ENCODE measurements at places on chromosomes 6 and 20.
A peak's percentile ranks its signal among the peaks of the same experiment; 100 is the strongest.

GRCh38 chr6:143513410-143513809 is 1.9 kb upstream of the FUCA2 start:
- DNase-seq: peak; percentile 59

GRCh38 chr20:59999502-59999901 is 41.3 kb downstream of the CDH26 start:
- no peak for DNase-seq

DNA sequence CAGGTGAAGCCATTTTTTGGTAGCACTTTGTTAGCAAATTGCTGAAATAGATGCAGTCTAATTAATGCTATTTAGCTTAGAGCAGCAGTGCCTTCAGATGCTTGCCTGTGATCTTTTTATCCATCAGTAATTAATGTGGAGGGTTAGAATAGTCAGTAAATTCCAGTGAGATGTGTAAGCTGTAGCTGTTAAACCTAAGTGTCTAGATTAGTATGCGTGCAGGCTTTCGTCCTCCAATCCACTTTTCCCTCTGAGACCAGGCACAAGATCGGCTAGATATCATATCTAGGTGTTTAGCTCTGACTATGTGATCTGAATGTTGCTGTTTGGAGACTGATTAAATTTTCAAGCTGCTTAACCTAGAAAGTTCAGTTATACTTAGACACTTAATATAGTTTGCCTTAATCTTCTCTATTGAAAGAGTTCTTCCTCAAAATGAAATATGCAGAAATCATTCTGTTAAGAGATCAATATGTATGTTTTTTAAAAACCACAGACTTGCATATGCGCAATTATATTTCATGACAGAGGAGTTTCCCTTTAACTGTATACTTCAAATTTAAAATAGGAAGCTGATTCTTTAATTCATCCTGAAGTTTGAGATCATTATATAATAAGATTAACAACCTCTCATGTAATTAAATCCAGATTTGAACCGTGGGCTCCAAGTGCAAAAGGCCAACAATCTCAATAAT is 41.2 kb downstream of the XRN2 start:
- no peak for DNase-seq

GRCh38 chr6:91317247-91317835 is 730.5 kb upstream of the MAP3K7 start:
- no peak for DNase-seq

- no peak for DNase-seq
Observed at GRCh38 chr6:45416700-45417099, 39.0 kb upstream of the SUPT3H start.

DNA sequence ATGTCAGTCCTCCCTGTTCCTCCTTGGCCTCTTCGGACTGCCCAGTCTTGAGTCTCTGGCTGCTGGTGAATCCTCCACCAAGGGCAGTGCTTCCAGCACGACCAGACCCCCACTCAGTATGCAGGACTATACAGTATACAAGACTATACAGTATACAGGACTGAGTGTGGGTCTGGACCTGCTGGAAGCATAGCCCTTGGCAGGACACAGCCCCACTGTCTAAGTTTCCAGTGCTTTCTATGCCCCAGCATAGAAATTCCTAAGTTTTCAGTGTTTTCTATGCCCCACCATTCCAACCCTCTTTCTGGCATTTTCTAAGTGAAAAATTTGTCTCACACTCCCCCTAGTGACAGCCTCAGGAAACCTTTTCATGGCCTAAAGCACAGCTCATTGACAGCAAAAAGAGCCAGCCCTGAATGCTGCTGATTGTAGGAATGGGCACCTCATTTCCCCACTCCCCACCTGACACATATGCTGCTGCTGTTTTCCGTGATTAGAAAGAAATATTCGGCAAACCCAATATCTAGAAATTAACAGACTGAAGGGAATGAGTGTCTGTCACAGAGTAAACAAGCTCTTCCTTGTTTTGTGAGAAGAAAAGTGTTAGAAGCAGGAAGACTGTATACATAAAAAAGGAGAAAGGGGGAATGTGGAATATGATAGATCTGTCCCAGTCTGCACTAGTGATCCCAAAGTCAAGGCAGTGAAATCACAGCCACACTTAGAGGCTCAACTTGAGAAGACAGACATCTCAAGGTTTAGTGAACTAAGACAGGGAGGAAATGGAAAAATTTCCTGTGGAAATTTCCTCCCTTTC is 206.9 kb downstream of the IBTK start:
- peak; percentile 18 for DNase-seq

- no peak for DNase-seq
Observed at GRCh38 chr6:10315034-10315433, 99.8 kb downstream of the TFAP2A start.

DNA sequence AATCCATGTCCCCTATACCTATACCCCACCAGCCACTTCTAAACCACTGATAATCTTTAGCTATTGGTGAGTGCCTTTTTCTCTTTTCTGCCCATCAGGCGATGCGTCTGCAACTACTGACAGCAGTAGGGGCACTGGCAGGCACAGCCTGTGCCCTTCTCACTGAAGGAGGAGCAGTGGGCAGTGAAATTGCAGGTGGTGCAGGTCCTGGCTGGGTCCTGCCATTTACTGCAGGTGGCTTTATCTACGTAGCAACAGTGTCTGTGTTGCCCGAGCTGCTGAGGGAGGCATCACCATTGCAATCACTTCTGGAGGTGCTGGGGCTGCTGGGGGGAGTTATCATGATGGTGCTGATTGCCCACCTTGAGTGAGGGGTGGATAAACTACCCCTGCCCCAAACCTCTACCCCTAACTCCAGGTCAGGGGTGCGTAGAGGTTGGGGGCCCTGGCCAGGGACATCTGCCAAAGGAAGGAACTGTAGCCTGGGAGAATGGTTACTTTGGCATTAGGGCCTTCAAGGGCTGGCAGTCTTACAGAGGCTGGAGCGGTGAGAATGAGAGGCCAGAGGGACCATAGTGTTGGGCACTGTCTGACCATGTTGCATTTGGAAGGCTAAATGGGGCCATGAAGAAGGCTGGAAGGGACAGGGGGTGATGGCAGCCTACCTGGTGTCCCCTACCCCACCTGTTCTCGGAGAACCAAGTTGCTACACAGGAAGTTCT is 851 bp upstream of the HSD17B8 start:
- DNase-seq: no peak

GRCh38 chr6:38804358-38804757 is 89.2 kb downstream of the DNAH8 start:
- DNase-seq: no peak

DNA sequence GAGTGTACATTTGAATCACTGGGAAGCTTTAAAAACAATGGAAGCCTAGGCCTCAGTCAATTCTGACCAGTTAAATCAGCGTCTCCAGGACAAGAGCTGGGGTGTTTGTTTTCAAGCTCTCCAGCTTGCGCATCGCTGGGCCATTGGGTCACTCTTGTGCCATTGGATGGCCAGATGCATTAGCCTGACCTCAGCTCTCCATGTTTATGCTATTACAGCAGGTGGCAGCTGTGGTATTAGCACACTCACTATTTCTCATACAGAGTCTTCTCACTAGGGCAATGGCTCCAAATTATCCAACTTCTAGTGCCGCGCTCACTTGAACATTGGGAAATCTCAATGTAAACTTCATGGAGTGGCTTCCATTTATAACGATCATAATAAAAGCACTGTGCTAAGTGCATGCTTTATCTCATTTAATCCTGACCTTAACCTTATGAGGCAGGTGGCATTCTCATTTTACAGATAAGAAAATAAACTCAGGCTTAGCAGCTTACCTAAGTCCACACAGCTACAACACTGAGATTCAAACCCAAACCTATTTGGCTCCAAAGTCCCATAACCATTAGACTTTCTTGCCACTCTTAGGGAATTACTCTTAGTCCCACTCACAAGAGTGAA is 108.8 kb downstream of the PPP1R14C start:
- no peak for DNase-seq

- DNase-seq: no peak
Observed at GRCh38 chr6:90297115-90297866, 648 bp upstream of the BACH2 start.

GRCh38 chr6:1834207-1834606 is 224.5 kb downstream of the FOXC1 start:
- no peak for DNase-seq

- DNase-seq: no peak
Observed at GRCh38 chr6:125598422-125598821, 151.0 kb upstream of the HEY2 start.

DNA sequence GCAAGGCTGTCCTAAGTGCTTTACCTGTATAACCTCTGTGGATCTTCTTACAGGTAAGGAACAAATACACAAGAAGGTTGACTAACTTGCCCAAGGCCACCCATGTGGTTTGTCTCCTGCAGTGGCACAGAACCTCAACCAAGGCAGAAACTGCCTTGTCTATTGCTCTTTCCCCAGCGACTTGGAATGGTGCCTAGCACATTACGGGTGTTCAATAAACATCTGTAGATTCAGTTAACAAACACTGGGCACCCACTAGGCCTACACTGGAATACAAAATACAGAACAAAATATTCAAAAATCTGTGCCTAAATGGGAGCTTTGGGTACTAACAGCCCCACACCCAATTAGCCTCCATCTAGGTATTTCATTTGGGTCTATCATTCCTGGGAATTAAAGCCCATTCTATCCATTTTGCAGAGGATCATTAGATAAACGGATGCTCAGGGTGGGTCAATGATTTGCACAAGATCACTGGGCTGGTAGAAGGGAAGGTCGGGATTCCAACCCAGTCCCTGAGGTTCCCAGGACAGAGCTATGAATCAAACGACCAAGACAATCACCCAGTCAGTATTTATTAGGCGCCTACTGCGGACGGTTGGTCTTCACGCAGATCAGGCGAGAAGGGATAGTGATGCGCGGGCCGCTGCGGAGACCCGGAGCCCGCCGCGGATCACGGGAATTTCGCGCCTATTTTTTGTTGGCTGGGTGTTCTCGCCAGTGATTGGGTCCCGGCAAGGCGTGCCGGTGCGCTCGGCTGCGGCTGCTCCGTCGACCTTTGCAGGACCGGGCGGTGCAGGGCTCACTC is at the start of gene STK35:
Gene STK35, plus strand, starts transcription at position 771 of the 808 bp plus-strand sequence. CDS start 55 bp downstream, outside the sequence.
- DNase-seq: peak; percentile 79

DNA sequence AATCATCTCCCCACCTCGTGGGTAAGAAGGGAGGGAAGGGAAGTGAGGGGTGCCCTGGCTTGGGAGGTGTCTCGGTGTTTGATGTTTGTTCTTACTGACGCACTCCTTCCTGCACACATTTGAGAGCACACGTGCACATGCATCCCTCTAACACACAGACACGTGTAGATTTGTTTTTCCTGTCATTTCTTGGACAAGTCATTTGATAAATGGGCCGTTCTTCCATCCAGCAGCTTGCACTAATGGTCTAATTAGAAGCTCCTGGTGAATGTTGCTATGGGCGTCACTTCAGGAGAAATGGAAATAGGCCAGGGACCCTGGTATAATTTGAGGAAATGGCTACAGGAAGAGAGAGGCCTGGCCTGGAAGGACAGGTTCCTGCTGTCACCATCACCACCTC is 352.5 kb downstream of the CDH4 start:
- no peak for DNase-seq

DNA sequence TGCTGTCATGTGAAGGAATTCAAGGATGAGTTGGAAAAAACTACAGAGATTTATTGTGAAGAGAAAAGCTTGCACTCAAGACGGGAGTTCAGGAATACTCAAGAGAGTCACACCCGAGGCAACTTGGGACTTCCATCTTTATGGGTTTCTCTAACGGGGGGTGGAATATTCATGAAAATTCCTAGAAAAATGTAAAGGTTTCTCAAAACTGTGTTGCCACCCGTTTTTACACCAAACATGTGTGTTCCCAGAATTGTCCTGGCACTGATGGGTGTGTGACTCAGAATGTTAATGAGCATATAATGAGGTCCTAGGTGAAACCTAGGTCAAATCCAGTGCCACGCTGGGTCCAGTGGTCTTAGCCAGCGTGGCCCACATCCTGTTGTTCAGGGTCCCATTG is 381.5 kb downstream of the CDH26 start:
- no peak for DNase-seq

DNA sequence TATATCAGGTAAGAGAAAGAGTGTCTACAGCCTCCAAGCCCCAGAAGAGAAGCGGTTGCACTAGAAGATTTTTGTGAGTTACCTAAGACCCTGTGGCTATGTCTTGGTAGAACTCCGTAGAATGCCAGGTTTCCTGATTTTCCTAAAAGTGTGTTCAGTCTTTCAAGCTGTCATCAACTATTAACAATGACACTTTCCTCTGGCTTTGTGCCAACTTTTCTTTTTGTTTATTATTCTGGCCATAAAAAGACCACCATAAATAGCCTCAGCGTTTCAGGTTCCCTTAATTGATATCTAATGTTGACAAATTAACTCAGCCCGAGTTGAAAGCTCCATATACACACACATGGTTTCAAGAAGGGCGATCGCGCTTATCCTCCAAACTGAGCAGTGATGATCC is 1.2 kb downstream of the PAK5 start:
- DNase-seq: no peak

GRCh38 chr6:34362176-34362575 is 30.3 kb downstream of the NUDT3 start:
- DNase-seq: no peak

DNA sequence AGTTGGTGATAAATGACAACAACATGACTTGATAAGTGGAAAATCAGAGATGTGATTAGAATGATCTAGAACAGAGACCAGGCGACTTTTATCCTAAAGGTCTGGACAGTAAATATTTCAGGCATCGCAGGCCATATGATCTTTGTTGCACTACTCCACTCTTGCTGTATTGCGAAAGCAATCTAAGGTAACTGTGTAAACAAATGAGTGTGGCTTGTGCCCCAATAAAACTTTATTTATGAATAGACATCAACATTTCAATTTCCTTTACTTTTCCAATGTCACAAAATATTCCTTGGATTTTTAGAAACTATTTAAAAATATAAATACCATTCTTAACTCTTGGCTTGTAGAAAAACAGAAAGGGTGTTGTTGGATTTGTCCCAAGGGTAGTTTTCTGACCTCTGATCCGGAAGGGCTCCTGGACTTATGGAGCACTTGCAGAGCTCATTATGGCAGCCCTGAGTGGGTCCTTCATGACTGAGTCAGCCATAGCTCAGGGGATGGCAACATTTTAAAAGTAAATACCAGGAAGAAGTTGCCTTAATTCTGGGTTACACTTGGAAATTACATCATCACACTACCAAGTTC is 34.5 kb downstream of the IL20RA start:
- no peak for DNase-seq

DNA sequence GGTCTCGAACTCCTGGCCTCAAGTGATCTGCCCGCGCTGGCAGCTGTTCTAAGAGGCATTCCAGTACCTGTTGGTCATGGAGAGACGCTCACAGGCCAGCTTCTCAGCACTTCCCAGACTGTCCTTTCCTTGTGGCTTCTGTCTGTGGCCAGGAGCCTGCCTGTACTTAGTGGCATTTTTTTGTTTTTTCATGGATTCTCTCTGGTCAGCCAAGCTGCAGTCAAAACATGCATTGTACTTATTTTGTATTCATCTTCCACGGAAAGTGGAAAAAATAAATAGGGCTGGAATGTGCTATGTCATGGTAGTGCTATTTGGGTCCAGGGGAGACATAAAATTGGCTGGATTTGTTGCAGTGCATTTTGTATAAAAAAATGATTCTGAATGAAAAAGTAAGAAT is 29.1 kb downstream of the ZDHHC14 start:
- DNase-seq: no peak

GRCh38 chr6:45476341-45476740 is 98.6 kb upstream of the SUPT3H start:
- no peak for DNase-seq
